Cerebellar nuclear complex (tissue), 1 donor: ENCODE measurements at places on chromosomes 11 and 22.

DNA sequence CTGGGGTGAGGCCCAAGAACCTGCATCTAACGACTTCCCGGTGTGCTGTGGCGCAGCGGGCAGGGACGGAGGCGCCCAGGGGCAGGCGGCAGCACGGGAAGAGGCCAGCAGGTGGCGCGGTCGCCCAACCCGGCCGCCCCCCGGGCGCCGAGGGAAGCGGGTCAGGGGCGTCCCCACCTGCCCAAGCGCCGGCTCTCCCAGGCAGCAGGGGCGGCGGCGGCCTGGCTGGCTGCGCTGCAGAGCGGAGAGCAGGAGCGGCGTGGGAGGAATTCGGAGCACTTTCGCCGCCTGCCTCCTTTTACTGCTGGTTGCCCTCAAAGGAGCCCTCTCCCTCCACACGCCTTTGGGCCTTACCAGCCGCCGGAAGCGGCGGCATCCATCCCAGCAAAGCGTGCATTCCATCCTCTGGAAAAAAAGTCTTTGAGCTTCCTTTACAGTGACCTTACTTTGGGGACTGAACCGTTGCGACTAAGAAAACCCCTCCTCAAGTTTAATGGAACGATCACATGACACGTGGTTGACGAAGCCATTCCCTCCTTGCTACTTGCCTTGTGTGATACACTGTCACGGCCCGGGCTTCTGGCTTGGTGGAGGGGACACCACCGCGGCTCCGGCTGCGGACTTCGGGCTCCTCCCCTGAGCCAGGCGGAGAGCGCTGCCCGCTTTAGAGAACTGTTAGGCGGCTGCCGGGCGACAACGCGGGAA, 106.8 kb upstream of the CLMP start:
- DNase-seq: no peak

- no peak for DNase-seq
These were observed 63.2 kb downstream of the SHANK2 start for GRCh38 chr11:71188886-71189767.

- no peak for DNase-seq
These were observed 17.2 kb downstream of the IGSF9B start for GRCh38 chr11:133939558-133939957.

DNA sequence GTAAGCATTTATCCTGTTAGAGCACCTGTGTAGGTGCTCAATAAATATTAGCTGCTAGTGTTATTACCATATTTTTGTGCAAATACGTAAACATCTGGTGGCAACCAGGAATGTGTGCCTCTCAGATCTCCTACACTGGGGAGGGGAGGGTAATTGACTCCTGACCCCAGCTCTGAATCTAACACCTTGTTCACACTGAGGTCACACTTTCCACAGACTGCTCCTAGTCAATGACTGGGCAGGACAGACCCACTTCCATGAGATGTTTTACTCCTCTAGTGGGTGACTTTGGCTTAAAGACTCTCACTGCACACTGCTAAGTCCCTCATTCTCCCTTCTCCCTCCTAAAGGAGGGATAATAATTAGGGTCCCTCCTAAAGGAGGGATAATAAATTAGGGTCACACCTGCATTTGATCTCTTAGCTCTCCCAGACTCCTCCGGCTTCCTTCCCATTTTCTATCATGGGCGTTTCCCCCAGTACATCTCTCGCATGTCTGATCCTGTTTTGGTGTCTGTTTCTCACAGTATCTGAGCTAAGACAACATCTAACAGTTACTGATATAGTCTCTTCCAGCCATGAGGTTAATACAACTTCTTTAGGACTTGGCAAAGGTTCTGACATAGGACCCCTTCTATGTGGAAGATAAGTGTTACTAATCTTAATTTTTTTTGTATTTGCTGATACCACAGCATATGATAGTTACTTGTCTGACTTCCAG, 8.0 kb downstream of the CSTPP1 start:
- no peak for DNase-seq

DNA sequence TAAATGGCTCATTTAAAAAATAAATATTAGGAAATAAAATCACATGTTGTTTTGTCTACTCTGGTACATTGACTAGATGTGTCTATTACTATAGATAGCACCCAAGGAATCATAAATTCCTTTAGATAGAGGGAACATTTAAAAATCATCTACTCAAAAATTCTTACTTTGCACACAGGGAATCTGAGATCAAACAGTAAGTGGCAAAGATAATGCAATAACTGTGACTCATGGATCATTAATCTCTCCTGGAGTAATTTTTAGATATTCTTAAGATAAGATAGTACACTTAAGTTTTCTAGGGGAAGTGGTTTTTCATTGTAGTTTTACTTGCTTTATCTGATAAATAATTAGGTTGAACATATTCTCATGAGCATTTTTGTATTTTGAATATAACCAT, 468.9 kb downstream of the LUZP2 start:
- no peak for DNase-seq

DNA sequence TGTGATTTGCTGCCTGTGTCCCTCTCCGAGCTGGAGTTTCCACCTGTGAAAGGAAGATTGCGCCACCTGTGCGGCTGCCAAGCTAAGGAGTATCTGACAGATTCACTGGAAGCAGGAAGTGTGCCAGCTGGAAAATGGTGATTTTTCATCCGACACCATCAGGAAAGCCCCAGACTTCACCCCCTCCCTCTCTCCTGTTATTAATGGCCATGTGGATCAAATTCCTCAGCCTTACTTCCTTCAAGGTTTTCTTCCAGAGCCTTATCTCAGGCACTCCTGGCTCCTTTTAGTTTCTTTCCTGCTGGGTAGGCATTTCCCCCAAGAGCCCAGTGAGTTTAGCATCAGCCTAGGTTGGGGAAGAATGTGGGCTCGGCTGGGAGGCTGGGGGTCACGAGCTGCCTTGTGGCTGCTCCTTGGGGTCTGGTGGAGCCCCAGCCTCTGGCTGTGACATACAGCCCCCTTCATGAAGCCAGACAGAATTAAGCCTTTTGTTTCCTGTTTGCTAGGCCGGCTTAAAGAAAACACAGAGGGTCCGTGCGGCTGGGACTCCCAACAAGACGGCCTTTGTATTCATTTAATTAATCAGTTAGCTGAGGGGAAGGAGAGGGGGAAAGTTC, 37.1 kb downstream of the PKNOX2 start:
- peak; percentile 22 for DNase-seq

DNA sequence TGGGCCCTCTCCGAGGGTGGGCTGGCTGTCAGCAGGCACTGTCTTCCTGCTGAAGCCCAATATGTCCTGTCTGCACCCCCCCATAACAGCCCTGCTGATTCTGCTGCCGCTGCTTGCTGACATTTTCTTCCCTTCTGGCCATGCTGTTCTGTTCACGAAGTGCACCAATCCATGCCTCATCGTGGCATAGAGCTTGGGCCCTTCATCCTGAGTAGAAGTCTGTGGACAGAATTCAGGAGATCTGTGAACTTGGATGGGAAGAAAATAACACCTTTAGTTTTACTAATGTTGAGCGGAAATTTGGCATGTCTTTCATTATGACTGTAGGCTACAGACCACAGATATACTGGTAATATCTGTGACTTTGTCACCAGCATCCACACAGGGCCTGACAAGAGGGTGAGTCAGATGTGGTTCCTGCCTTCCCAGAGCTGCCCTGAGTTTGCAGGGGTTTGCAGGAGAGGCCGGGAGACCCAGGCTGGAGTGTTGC, 14.1 kb upstream of the KIAA0930 start:
- DNase-seq: no peak

DNA sequence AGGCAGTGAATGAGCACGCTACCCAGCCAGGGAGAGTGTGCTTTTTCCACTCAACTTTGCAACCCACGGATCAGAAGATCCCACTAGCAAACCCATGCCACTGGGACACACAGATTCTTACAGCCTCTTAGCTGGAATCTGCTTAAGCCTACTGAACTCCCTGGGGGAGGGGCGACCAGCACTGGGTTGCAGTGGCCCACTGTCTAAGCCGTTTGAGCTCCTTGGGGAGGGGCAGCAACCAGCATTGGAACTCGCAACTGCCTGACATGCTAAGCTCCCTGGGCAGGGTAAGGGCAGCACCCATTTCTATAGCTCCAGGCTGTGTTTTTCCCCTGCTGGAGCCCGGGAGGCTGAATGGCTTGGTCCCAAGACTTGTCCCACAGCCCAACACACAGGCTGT, 99.6 kb downstream of the FAM168A start:
- no peak for DNase-seq

- peak; percentile 86 for DNase-seq
These were observed at the start of gene TBCEL for GRCh38 chr11:121023848-121024751. TBCEL (plus strand) TSS chr11:121024102; CDS start chr11:121045691, 21,589 bp downstream.

DNA sequence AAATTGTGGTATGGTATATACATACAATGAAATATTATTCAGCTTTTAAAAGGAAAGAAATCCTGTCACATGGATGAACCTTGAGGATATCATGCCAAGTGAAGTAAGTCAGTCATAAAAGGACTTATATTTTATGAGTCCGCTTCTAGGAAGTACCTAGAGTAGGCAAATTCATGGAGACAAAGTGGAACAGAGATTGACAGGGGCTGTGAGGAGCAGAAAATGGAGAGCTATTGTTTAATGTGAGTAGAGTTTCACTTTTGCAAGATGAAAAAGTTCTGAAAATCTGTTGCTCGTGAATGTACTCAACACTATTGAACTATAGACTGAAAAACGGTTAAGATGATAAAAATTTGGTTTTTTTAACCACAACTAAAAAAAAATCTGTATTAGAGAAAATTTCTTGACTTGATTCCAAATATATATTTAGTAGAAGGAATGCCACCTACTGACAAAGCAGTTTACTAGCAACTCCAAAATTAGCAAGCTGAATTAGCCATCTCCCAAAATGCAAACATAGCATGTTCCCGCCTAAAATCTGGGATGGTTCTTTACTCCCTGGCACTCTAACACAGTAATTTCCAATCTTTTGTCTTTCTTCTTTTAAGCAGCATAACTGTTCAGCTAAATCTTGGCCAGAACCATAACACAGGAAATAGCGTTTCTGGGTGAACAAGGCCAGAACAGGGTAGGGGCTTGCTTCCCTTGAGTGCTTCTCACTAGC, 1.5 kb downstream of the UFD1 start:
- no peak for DNase-seq

DNA sequence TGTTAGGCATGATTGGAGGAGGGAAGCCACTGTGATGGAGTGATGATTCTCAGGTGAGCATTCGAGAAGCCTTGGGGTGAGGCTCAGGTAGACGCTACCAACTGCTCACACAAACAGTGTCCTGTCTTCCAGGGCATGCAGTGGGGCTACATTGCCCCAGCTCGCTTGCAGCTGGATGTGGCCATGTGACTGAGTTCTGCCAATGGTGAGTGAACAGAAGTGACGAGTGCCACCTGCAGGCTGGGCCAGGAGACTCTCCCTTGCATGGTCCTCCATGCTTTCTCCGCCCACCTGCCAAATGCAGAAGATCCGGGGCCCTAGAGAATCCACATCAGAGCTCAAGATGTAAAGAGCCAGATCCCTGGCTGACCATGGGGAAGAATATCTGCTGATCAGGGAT, 195.9 kb downstream of the BCR start:
- no peak for DNase-seq

GRCh38 chr11:75158696-75159150, 7.8 kb downstream of the SLCO2B1 start:
- DNase-seq: no peak
